Heart left ventricle (tissue), 16 donors: ENCODE measurements at places on chromosomes 3 and 15. TPM values are rescaled to one million over a fixed set of nuclear protein-coding genes. Genes with fewer than 3 reads are reported as not detected.

DNA sequence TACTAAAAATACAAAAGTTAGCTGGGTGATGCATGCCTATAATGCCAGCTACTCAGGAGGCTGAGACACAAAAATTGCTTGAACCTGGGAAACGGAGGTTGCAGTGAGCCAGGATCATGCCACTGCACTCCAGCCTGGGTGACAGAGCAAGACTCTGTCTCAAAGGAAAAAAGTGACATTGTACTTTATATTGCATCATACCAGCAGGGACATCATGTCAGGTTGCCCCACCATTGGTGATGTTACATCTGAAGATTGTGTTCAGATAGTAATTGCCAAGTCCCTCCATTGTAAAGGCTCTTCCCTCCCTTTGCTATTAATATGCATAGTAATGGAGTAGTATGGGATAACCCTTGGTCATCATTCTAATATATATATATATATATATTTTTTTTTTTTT lies 44.8 kb downstream of the FOXL2 start:
- no peak overlapping the region for H3K27ac ChIP-seq
- no peaks in the 10 kb centered on the region for H3K27me3 ChIP-seq
- H3K4me1 ChIP-seq = peaks cover 20% of the 10 kb centered on the region
- no peak for DNase-seq
- H3K4me3 ChIP-seq = no peak overlapping the region
- no peaks in the 10 kb centered on the region for H3K36me3 ChIP-seq

Gene ERICH6
- total RNA-seq = 0.54 TPM

Gene PPP1R2
- total RNA-seq = 43.9 TPM

DNA sequence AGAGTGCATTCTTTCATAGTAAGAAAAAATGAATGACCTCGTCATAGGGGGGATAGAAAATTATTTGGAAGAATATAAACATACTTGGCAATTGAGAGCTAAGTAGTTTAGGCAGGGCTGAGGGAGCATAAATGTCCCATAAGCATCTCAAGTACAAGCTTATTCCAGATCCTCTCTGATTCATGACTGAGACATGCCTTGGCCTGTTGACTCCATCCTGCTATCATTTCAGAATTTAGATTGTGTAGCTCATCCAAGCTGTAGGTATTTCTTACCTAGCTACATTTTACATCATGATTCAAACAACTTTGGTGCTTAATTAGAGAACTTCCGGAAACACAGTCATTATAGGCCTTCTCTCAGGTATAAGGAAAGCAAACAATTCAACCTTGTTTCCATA lies 12.3 kb downstream of the POGLUT1 start:
- no peaks in the 10 kb centered on the region for H3K27me3 ChIP-seq
- H3K36me3 ChIP-seq = peaks cover 92% of the 10 kb centered on the region

DNA sequence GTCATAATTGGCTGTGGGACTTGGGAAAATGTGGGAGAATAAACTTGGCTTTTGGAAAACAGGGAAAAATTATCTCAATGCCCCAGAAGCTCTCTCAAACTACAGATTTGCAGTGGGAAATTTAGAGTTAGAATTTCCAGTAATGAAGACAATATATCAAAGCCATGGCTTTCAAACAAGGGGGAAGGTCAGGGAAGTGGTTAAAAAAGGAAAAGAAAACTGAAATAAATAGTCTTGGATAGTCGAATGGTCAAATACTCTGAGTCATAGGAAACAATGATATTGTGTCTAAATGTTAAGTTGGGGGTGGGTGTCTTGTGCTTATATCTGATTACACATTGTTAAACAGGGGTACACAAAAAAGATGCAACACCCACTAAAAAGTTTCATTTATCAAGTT lies 272.4 kb upstream of the COL8A1 start:
- H3K4me1 ChIP-seq = no peaks in the 10 kb centered on the region
- no peak overlapping the region for H3K4me3 ChIP-seq
- H3K27ac ChIP-seq = no peak overlapping the region
- no peaks in the 10 kb centered on the region for H3K36me3 ChIP-seq

Gene KIF15
- total RNA-seq = 0.67 TPM

DNA sequence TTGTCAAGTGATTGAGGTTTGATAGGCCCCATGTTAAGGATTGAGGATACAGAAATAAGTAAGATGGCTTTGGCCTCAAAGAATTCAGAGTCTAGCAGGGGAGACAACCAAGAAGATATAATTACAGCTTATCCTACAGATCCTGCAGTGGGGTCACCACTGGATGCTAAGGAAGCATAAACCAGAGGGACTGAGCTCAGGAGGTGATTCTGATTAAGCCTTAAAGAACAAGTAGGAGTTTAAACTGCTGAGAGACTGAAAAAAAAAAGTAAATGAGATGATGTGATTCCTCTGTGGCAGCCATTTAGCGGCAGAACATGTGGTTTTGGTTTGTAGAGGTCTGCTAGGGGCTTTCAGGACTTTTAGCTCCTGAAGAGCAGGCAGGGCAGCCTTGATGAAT lies 72.1 kb upstream of the ROPN1 start:
- no peak for DNase-seq
- H3K36me3 ChIP-seq = no peaks in the 10 kb centered on the region
- H3K4me3 ChIP-seq = no peak overlapping the region
- H3K4me1 ChIP-seq = peaks cover 46% of the 10 kb centered on the region
- H3K27ac ChIP-seq = no peak overlapping the region

DNA sequence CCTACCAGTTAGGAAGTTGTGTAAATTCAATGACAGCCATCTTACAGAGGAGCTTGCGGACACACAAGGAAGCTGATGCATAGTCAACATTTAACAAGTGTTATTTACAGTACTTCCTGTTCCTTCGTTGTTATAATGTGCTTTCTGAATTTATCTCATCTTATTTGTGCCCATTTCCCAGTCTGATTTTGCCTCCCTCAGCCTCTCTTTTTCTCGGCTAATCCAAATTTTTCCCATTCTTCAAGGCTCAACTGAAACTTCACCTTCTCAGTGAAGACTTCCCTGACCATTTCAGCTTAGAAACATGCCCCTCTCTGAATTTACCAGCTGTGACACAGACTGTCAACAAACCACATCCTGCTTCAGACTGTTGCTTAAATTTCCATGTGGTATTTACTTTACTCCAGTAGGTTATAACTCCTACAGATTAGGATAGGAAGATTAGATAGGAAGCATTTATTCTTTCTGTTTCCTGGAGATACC lies 55.7 kb upstream of the CP start:
- no peak overlapping the region for H3K27ac ChIP-seq
- DNase-seq = no peak
- no peaks in the 10 kb centered on the region for H3K36me3 ChIP-seq
- H3K4me3 ChIP-seq = no peak overlapping the region

DNA sequence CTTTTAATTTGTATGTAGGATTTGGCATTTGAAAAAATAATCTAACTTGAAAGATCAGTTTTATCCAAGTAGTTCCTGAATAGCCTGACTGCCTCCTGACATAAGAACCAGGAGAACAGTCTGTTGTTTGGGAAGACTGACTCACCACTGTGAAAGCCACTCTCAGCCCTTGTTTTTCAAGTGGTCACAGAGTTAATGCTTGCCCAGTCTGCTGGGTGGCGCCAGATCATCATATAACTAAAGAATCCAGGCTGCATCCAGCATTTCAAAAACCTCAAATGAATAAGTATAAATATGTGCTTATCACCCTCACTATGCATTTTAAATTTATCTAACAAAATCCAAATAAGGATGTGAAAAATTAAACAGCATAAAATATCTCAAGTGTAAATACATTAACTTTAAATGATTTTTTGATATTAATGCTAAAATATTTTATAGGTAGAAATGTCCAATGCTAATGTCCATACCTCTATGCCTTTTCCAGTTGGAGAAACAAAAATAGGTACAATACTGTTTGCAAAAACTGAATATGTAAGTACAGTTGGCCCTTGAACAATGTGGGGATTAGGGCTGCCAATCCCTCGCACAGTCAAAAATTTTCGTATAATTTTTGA lies 26.9 kb upstream of the ZBBX start:
- H3K27me3 ChIP-seq = no peaks in the 10 kb centered on the region
- no peak for DNase-seq
- no peaks in the 10 kb centered on the region for H3K36me3 ChIP-seq
- no peaks in the 10 kb centered on the region for H3K4me1 ChIP-seq

DNA sequence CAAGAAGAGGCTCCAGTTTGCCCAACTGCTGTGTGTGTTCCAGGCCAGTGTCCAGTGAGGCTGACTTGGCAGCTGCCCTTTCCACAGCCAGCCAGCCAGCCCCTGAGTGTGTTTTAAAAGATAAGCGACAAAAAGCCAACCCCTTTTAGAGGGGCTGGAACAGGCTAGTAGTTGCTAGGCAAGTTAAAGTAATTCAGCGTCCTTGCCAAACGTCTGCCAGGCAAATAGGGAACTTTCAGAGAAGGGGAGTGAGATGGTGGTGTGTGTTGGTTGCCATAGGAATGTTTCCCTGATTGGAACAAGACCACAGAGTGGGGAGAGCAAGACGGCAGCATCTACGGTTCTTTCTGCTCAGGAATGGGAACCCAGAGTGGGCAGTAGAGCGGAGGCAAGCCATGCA lies 86.3 kb downstream of the TMEM108 start:
- H3K27me3 ChIP-seq = no peaks in the 10 kb centered on the region
- H3K27ac ChIP-seq = peak overlapping the region; percentile 0

DNA sequence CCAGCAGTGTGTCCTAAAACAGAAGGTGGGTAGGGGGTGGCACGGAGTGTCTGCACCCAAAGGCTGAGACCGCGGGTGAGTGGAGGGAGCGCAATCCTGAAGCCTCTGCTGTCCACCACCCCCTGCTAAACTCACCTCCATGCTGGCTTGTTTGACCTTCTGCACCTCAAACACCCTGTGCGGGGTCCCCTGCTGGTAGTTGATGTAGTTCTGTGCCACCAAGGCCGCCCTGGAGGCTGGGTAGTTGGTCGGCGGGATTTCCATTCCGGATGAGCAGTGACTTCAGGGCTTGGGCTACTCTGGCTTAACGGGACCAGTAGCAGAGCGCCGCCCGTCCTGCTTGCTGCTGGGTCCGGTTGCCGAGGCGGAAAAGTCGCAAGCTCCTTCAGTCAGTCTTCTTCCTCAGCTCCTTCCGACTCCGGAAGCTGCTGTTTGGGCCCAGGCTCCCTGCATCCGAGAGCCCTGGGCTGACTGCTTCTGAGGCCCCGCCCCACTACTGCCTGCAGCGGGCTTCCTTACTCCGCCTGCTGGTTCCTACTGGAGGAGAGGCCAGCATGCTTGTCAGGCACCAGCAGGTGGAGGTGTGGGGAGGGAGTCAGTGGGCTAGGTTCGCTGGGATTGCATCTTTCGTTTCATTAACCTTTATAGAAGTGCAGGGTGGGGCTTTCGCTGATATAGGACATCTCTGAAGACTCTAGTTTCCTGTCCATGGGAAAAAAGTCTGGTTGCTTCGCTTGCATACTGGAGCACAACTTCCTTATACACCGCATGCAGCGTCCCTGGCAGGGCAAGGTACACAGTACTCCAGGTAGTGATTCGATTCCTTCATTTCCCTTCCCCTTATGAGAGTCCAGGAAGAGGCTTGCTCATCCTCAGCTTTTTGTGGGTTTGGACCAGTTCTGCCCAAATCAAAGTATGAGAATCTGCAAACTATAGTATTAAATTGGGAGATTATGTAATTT lies at the start of gene LXN:
TSS of gene LXN (minus strand) at position 434 of the 962 bp plus-strand sequence. CDS start at position 264, 170 bp downstream.
- peaks cover 51% of the 10 kb centered on the region for H3K36me3 ChIP-seq
- H3K27ac ChIP-seq = peak within 1 kb of the TSS; percentile 70
- H3K4me3 ChIP-seq = peak within 1 kb of the TSS; percentile 61
- peaks cover 3% of the 10 kb centered on the region for H3K4me1 ChIP-seq

Gene TUSC7
- total RNA-seq = not detected

DNA sequence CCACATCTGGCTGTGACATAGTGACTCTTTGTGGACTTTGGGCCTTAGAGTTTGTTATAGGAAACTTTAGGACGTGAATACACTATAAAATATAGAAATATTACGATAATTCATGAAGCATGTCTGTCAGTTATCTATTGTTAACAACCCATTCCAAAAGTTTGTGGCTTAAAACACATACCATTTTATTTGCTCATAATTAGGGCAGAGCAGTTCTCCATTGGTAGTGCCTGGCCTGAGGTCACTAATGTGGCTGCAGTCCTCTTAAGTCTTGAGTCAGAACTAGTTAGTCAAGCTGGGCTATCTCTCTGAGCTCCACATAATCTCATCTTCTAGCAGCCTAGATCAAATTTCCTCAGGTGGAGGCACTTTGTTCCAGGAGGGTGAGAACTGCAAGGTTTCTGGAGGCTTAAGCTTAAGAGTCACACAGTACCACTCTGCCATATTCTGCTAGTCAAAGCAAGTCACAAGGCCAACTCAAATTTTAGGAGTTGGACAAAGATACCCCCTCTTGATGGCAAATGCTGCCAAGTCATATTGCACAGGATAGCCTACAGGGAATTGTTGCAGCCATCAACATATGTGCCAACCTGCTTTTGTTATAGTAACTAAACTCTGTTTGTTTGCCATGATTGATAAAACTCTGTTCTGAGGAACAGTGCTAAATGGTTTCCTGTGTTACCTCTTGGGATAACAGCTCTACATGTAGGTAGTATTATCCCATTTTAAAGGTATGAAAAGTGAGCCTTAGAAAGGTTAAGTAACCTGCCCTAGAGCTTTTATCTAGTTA lies 8.7 kb downstream of the ATXN7 start:
- no peak overlapping the region for H3K4me3 ChIP-seq
- H3K27me3 ChIP-seq = no peaks in the 10 kb centered on the region
- no peak overlapping the region for H3K27ac ChIP-seq
- peaks cover 24% of the 10 kb centered on the region for H3K4me1 ChIP-seq
- DNase-seq = no peak
- H3K36me3 ChIP-seq = no peaks in the 10 kb centered on the region
